ENCODE measurements at places on chromosomes 5 and 9.

DNA sequence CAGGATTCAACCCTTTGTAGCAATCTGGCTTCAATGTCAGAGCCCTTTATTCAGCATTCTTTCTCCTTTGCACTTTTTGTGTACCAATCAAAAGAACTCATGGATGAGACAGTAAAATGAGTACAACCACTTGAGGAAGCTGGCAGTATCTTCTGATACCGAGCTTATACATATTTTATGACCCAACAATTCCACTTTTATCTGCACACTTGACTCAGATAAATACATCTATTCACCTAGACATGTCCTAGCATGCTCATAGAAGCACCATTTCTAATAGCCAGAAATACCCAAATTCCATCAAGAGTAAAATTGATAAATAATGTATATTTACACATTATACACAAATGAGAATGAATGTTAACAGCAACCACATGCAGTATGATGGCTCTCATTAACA is 111.2 kb upstream of the PTGER4 start:
- no peak for DNase-seq

DNA sequence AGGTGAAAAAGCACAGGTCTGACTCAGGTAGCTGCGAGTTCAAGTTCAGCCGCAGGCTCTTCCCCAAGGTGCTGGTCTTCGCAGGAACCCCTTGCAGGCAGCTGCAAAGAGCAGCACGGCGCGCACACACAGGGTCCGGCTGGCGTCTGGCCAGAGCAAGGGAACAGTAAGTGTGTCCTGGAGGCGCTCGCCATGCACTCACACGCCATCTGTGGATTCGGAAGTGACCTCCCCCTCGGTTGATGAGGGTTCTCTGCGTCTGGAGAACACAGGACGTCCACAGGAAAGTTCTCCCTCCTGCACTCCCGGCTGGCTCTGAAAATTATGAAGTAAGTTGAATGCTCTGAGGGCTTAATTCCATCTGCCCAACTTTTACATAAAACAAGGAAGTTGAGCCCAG is 14.0 kb upstream of the EGFL7 start:
- no peak for DNase-seq

DNA sequence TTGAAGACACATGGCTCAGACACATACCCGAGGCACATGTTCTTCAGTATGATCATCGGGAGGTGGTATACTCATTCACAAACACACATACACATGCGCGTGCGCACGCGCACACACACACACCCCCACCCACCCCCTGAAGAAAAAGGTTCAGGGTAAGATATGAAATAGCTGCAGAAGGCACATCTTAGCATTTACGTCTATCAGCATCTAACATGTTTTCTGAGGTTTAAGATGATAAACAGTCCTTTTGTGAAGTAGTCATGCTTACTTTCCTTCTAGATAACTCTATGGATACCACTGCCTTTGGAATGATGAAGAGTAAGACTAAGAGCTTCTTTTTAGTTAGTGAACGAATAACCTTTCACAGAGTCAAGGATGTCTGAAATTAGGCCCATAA is 105.1 kb upstream of the GNA14 start:
- DNase-seq = no peak

GRCh38 chr9:111029260-111029659 is 9.0 kb downstream of the LPAR1 start:
- DNase-seq = no peak

DNA sequence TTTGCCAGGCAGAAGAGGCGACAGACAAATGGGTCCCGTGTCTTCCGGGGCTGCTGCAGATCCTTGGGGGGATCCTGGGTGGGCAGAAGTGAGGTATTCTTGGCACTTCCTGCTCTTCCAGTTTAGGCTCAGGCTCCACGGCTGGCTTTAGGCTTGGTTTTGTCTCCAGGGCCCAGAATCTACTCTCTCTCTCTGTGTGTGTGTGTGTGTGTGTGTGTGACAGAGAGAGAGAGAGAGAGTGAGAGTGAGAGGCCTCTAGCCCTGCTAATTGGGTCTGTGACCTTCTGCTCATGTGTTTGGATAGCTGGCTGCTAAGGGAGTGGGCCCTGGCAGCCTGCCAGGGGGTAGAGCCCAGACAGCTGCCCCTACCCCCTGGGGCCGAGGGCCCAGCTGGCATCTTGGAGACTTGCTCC is 39.3 kb downstream of the CRB2 start:
- DNase-seq = no peak

GRCh38 chr5:35924122-35924949 is 14.1 kb downstream of the CAPSL start:
- DNase-seq = no peak

DNA sequence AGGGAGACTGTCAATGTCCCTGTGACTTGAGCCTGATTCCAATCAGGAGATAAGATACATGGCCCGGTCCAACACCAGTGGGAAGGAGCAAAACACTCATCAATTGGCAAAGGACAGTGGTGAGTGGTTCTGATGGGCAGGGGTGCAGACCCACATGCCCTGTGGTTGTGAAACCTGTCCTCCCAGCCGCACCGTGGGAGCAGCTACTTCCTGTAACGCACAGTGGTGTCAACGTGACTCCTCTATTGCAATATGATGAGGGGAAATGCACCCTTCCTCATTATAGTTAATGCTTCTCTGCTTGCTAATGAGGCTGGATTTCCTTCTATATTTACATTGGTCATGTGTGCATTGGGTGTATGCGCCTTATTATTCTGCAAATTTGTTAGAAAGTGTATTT is 223.0 kb downstream of the IRX1 start:
- DNase-seq = no peak

- DNase-seq = no peak
Observed at GRCh38 chr9:79902825-79903600, 331.2 kb downstream of the TLE4 start.

DNA sequence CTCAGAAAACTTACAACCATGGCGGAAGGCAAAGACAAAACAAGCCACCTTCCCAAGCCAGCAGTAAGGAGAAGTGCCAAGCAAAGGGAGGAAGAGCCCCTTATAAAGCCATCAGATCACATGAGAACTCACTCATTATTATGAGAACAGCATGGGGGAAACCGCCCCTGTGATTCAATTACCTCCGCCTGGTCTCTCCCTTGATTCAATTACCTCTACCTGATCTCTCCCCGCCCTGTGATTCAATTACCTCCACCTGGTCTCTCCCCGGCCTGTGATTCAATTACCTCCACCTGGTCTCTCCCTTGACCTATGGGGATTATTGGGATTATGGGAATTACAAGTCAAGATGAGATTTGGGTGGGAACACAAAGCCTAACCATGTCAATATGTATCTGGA is 467.3 kb upstream of the FTMT start:
- no peak for DNase-seq

- DNase-seq = no peak
Observed at GRCh38 chr9:95999390-95999789, 123.9 kb downstream of the ERCC6L2 start.

DNA sequence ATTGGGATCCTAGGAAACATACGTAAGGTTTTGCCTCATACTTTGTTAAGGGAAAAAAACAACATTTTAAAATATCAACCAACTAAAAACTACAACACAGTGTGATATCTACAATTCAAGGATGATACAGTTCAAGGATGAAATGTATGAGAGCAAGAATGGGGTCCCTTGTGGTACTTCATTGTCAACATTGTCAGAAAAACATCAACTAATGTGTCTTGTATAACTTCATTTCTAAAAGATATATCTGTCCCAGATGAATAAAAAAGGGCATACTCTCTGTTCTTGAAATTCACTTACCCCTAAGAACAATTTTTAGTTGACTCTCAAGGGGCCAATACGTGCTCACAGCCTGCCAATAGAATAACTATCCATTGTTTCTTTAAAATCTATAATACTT is 1250.5 kb downstream of the PTPRD start:
- no peak for DNase-seq

DNA sequence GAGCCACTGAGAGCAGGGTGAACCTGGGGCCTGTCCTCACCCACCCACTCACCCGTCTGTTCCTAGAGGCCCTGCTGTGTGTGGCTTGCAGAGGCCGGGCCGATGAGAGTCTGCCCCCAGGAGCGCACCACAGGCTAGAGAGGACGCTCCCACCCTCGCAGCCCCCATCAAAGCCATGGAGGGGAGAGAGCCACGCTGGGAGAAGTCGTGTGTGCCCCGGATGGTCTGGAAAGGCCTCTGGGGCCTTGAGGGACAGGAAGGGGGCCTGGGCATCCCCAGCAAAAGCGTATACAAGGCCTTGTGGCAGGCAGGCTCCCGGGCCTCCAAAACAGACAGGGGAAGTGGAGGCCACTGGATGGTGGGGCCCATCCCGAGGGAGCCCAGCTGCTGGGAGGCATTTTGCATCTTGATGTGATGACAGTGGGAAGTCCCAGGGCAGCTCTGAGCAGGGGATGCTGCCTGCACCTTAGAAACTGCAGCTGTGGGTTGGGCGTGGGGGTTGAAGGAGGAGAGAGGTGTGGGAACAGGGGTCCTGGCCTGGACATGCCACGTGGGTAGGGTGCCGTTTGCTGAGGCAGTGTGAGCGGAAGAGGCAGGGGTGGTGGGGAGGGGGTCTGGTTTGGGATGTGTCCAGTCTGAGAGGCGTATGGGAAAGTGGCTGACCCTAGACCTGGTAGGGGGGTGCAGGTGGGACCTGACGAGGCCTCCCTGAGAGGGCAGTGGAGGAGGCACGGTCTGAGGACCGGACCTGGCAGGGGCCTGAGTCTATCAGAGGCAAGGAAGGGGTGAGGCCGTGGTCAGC is 43.0 kb upstream of the NOTCH1 start:
- no peak for DNase-seq

- no peak for DNase-seq
Observed at GRCh38 chr5:180830253-180831138, 27.9 kb upstream of the MGAT1 start.

GRCh38 chr9:103203172-103203571 is 208.0 kb downstream of the CYLC2 start:
- DNase-seq = no peak

DNA sequence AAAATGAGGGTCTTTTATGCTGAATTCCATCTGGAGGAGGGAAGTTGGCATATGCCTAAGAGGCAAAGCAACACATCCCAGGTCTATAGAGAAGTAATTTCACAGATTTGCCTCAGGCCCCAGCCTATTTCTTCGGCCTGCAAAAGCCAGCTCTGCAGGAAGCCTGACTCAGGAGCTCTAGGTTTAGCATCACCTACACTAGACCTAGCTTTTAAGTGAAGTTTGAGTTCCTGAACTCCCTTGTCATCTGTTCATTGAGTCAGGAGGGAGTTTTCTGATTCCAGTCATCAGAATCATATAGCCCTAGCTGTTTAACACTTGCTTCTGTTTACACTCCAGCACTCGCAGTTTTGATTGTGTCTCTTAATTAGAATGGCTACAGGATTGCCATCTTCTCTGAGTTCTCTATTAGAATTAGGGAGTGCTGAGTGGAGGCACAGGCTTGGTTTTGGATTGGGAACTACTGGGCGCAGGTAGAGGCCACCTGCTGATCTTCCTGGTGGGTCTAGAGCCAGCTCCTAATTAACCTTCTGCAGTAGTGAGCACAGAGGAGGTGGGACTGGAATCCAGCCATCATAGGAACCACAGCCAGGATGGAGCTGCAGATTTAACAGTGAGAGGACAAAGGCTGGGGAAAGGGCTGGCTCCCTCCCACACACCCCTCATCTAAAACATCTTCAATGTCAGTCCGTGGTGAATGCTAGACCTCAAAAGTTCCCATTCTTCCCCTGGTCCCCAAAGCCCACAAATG is 179.5 kb downstream of the TRIO start:
- no peak for DNase-seq

DNA sequence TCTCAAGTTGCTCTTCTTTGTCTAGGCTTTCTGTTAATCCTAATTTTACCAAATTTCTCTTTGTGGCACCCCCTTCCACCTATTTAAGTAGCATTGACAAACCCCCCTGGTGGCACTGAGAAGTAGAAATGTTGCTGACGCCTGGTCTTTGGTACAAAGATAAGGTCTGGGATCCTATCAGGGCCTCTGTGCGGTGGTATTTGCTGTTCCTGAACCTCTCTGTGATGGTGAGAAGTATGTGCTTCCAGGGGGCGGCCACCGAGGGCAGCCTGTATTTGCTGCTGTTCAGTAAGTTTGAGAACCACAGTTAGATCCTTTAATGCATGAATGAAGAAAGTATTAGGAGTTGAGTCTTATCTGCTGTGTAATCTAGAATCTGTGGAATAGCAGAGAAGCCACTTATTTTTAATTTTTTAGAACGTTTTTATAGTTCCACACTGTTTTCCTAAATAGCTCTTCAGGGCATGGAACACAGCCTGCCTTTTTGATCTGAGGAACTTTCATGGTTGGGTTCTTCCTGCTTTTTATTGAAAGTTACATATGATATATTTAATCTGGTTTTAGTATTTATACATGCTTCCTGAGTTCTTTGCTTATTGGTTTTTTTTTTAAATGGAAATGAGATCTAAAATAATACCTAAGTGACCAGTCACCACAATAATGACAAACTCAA is 124.2 kb downstream of the TRIO start:
- DNase-seq = no peak

GRCh38 chr9:120610975-120611689 is 31.2 kb upstream of the CDK5RAP2 start:
- no peak for DNase-seq

- no peak for DNase-seq
Observed at GRCh38 chr5:1505506-1506241, 18.1 kb downstream of the LPCAT1 start.

DNA sequence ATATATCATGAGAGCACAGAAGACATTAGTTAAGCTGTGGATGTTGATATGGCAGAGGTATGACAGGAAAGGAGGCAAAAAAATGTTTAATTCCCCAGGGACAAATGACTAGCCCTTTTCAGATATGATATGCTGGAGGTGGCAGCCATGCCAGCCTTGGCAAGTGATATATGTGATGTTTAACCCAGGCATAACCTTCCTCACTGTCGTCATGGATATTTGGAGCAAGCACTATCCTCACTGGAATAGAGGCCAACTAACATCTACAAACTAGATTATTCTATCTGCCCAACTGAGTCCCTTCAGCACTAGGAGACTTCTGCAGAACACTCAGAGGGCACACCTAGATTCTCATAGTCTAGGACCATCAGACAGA is 27.3 kb upstream of the SLC46A2 start:
- DNase-seq = no peak

DNA sequence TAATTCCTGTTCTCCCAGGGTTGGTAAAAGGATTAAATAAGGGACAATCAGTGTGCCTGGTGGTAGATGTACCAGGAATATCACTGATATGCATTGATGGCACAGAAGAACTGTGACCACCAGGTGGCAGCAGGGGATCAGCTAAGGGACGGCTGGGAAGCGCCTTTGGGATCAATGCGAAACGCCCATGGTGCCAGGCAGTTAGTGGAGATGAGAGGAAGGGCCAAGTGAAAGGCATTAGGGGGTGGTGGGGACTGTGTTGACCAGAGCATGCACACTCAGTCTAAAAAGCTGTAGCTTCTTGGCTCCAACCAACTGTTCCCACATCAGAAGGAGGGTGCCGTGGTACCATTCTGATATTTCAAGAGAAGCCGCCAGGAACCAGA is 55.6 kb downstream of the ARHGEF37 start:
- DNase-seq = no peak

- no peak for DNase-seq
Observed at GRCh38 chr5:150066901-150067396, 19.4 kb downstream of the CSF1R start.
